ENCODE measurements at places on chromosomes 2 and 18. TPM values are rescaled to one million over a fixed set of nuclear protein-coding genes. Genes with fewer than 3 reads are reported as not detected.
A peak's percentile ranks its signal among the peaks of the same experiment; 100 is the strongest.

The ERFE gene
- 1.8 TPM for total RNA-seq

DNA sequence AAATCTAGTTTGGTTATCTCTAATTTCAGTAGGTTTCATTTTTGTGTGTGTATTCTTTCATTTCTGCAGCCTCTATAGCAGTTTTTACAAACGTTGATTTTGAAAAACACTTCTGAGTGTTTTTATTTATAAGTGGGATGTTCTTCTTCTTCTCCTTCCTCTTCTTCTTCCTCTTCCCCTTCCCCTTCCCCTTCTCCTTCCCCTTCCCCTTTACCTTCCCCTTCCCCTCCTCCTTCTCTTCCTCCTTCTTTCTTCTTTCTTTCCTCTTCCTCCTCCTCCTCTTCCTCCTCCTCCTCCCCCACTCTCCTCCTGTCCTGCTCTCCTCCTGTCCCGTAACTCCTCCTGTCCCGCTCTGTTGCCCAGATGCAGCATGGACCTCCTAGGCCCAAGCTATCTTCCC, 4.2 kb downstream of the UGGT1 start:
- no peak overlapping the region for H3K4me3 ChIP-seq
- peaks cover 18% of the 10 kb centered on the region for H3K4me1 ChIP-seq
- no peak for DNase-seq
- no peaks in the 10 kb centered on the region for H3K27me3 ChIP-seq
- no peak overlapping the region for H3K27ac ChIP-seq
- peaks cover 1% of the 10 kb centered on the region for H3K36me3 ChIP-seq

DNA sequence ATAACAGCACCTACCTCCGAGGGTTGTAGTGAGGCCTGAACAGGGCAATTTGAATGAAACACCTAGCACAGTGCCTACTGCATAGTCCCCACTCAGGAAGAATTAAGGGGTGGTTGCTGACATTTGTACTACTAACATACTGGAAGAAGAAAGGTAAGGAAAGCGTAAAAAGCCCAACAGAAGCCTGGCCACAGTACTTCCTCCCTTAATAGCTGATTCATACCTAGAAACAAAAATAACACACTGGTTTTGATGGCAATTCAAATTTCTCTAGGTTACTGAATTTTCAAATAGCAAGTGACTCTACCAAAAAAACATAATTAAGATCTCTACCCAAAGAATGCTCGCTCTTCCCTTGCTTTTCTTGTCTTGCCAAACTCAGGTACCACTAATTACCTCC, 16.2 kb downstream of the SUCLG1 start:
- no peak overlapping the region for H3K4me3 ChIP-seq
- no peak for DNase-seq
- H3K4me1 ChIP-seq: peaks cover 8% of the 10 kb centered on the region
- H3K27me3 ChIP-seq: no peaks in the 10 kb centered on the region
- no peak overlapping the region for H3K27ac ChIP-seq
- H3K36me3 ChIP-seq: peaks cover 38% of the 10 kb centered on the region

GRCh38 chr2:74379851-74380789, at the start of gene DCTN1:
Gene DCTN1 (minus strand): TSS chr2:74380311. CDS start chr2:74380037, 274 bp downstream.
- peak within 1 kb of the TSS; percentile 82 for H3K27ac ChIP-seq
- DNase-seq: no peak
- peaks cover 34% of the 10 kb centered on the region for H3K4me1 ChIP-seq
- H3K27me3 ChIP-seq: no peaks in the 10 kb centered on the region

GRCh38 chr2:201712726-201713125, 14.3 kb upstream of the MPP4 start:
- H3K27ac ChIP-seq: peak overlapping the region; percentile 36
- no peak for DNase-seq
- no peaks in the 10 kb centered on the region for H3K27me3 ChIP-seq
- H3K36me3 ChIP-seq: peaks cover 48% of the 10 kb centered on the region

GRCh38 chr2:47257946-47258348, 102.8 kb upstream of the STPG4 start:
- H3K27me3 ChIP-seq: no peaks in the 10 kb centered on the region
- peaks cover 6% of the 10 kb centered on the region for H3K4me1 ChIP-seq
- no peak overlapping the region for H3K4me3 ChIP-seq
- DNase-seq: no peak
- no peak overlapping the region for H3K27ac ChIP-seq

GRCh38 chr2:34419856-34420255, 820.8 kb upstream of the FAM98A start:
- H3K4me3 ChIP-seq: no peak overlapping the region
- DNase-seq: no peak
- H3K27ac ChIP-seq: no peak overlapping the region

DNA sequence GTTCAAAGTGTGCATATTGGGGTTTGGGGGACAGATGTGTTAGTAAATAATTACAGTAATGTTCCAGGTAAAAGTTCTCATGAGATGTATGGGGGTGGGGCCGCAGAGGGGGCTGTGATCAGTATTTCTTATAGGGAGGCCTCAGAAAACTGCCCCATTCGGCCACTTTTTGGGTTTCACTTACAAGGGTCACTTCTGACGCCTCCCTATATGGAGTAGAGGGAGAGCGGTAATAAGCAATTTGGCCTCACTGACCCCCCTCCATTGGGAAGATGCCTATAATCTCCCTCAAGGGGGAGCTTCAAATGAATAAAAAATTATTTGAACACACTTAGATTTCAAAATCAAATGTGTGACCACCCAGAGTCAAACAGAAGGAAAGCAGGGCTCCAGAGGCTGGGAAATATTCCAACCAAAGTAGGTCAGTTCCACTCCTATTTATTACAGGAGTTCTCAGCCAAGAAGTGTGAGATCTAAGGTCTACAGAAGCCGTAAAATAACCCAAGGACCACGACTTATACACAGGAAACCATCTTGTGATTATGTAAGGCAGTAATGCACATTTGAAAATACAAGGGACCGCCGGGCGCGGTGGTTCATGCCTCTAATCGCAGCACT, 2.7 kb downstream of the SCTR start:
- no peak for DNase-seq
- H3K27ac ChIP-seq: no peak overlapping the region
- no peak overlapping the region for H3K4me3 ChIP-seq

- no peaks in the 10 kb centered on the region for H3K27me3 ChIP-seq
- no peaks in the 10 kb centered on the region for H3K36me3 ChIP-seq
- no peak overlapping the region for H3K27ac ChIP-seq
Observed at GRCh38 chr2:158907926-158908456, 60.4 kb upstream of the TANC1 start.

DNA sequence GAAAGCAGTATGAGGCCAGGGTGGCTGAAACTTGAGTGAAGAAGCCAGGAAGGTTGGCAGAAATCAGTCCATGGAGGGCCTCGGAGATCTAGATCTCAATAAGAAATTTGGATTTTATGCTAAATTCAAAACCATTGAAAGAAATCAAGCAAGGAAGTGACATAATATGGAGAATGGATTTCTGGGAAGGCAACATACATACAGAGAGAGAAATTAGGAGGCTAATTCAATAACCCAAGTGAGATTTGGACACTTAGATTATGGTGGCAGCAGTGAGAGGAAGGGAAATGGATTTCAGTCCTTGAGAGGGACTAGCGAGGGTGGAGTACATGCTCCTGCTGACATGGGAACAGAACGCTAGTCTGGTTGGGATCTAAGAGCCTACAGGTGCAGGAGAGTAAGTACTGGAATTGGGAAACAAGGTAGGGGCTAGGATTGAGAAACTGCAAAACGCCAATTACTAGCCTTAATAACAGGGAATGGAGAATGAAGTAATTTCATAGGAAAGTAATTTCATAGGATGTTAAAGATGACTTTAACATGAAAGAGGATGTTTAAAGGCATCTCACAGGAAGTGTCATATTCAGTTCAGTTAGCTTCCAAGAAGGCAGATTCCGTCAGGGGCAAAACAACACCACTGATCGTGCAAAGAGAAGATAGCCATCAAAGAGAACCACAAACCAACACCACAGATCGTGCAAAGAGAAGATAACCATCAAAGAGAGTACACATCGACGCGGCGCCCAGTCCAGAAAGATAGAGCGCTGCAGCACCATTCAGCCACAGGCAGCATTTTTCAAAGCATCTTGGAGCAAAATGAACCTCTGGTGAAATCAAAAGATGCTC, 27.2 kb downstream of the CDKL4 start:
- no peak overlapping the region for H3K27ac ChIP-seq
- peaks cover 3% of the 10 kb centered on the region for H3K36me3 ChIP-seq
- no peaks in the 10 kb centered on the region for H3K27me3 ChIP-seq

- DNase-seq: no peak
- H3K27me3 ChIP-seq: no peaks in the 10 kb centered on the region
- no peak overlapping the region for H3K4me3 ChIP-seq
- H3K4me1 ChIP-seq: peaks cover 58% of the 10 kb centered on the region
- no peaks in the 10 kb centered on the region for H3K36me3 ChIP-seq
Observed at GRCh38 chr18:77124452-77124922, 8.1 kb downstream of the MBP start.

DNA sequence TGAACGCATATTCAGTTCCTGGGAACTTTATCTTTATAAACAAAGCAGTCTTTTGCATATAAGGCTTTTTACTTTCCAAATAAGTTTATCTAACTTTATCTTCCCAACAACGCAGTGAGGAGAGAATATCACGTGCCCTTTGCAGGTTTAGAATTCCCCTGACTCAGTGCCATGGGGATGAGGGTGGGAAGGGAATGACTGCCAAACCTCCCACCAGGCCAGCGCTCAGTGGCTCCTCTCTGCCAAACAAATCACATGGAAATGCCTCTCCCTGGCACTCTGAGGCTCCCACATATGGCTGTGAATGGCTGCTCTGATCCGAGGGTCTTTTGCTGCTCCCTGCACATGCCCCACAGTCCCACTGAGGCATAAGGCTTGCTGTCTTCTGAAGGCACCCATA, 158.3 kb downstream of the DNAH6 start:
- no peak overlapping the region for H3K27ac ChIP-seq
- no peak for DNase-seq
- H3K27me3 ChIP-seq: peaks cover 23% of the 10 kb centered on the region
- no peaks in the 10 kb centered on the region for H3K4me1 ChIP-seq

GRCh38 chr2:200172521-200172920, 134.0 kb upstream of the SPATS2L start:
- H3K36me3 ChIP-seq: no peaks in the 10 kb centered on the region
- no peak for DNase-seq
- H3K27ac ChIP-seq: peak overlapping the region; percentile 84
- no peak overlapping the region for H3K4me3 ChIP-seq

DNA sequence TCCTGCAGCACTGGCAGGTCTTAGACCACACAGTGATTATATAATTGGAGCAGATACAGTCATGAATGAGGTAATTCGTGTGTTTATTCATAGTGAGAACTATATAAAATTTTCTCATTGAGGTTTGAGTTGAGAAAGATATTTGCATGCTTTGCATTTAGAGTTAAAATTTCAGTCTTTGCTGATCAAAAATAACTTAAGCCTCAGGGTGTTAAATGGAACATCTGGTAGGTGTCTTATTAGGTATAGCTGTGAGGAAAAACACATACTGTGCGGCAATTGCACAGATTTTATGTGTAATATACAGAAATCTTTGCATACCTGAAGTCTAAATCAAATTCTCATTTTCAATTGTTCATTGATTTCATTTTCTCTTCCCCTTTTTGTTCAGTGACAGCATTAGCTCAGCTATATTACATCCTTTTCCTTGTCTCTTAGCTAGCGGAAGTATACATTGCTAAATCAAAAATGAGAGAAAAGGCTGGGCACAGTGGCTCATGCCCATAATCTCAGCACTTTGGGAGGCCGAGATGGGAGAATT, 21.2 kb downstream of the GORASP2 start:
- DNase-seq: no peak
- H3K4me3 ChIP-seq: no peak overlapping the region
- H3K27ac ChIP-seq: no peak overlapping the region
- H3K27me3 ChIP-seq: no peaks in the 10 kb centered on the region
- H3K36me3 ChIP-seq: peaks cover 39% of the 10 kb centered on the region

The MPPE1 gene
- total RNA-seq: 38.2 TPM

The ICA1L gene
- 6.6 TPM for total RNA-seq

The NOSTRIN gene
- not detected for total RNA-seq

The TP53I3 gene
- 56.7 TPM for total RNA-seq

The EN1 gene
- total RNA-seq: not detected

DNA sequence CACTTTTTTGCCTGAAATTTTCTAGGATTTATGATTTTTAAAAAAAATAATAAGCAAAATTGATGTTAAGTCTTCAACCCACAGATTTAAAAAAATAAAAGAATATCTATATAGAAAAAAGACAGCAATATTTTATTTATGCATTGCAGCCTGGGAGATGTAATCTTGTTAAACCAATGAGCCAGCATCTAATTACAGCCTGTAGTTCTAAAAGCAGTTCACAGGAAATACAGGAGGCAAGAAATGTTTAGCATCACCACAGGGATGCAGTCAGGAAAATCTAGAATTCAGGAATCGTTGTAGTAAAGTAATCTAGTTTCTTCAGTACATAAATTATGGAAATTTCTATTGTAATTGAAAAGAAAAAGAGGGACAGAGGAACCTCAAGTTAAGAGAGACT, 17.2 kb downstream of the UGGT1 start:
- H3K36me3 ChIP-seq: peaks cover 12% of the 10 kb centered on the region
- peaks cover 6% of the 10 kb centered on the region for H3K4me1 ChIP-seq

GRCh38 chr2:126344493-126344892, 311.5 kb upstream of the GYPC start:
- no peaks in the 10 kb centered on the region for H3K27me3 ChIP-seq
- H3K36me3 ChIP-seq: no peaks in the 10 kb centered on the region
- DNase-seq: no peak
- no peak overlapping the region for H3K4me3 ChIP-seq
- H3K4me1 ChIP-seq: no peaks in the 10 kb centered on the region

The TUBA3D gene
- total RNA-seq: not detected

DNA sequence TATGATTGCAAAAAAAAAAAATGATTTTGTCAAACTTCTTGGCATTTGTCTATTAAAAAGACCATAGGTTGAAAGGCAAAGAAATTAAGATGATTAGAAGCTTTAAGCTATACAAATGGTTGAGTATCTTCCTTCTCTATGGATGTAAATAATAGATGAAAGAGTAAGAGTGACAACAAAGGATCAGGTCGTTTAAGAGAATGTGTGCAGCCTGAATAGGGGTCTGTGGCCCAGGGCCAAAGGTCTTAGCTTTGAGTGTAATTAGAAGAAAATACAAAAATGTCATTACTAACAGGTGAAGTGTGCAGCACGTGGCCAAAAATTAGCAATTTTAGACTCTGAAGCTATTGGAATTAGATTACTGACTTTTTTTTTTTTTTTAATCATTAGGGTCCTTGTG, 122.4 kb downstream of the GREB1L start:
- DNase-seq: no peak
- H3K27me3 ChIP-seq: no peaks in the 10 kb centered on the region
- peaks cover 2% of the 10 kb centered on the region for H3K36me3 ChIP-seq
- H3K4me3 ChIP-seq: no peak overlapping the region
- peaks cover 27% of the 10 kb centered on the region for H3K4me1 ChIP-seq

- no peaks in the 10 kb centered on the region for H3K27me3 ChIP-seq
- H3K4me3 ChIP-seq: no peak overlapping the region
- peak overlapping the region; percentile 64 for H3K27ac ChIP-seq
- no peaks in the 10 kb centered on the region for H3K36me3 ChIP-seq
- DNase-seq: no peak
- peaks cover 50% of the 10 kb centered on the region for H3K4me1 ChIP-seq
Observed at GRCh38 chr18:34707670-34708069, 2.4 kb upstream of the DTNA start.

- no peak overlapping the region for H3K27ac ChIP-seq
- no peaks in the 10 kb centered on the region for H3K36me3 ChIP-seq
- no peak overlapping the region for H3K4me3 ChIP-seq
- H3K4me1 ChIP-seq: no peaks in the 10 kb centered on the region
Observed at GRCh38 chr2:147554521-147555107, 290.2 kb upstream of the ACVR2A start.

The GCG gene
- total RNA-seq: 0.31 TPM
